Globus pallidus (tissue), 1 donor: ENCODE measurements at places on chromosomes 4 and X.

DNA sequence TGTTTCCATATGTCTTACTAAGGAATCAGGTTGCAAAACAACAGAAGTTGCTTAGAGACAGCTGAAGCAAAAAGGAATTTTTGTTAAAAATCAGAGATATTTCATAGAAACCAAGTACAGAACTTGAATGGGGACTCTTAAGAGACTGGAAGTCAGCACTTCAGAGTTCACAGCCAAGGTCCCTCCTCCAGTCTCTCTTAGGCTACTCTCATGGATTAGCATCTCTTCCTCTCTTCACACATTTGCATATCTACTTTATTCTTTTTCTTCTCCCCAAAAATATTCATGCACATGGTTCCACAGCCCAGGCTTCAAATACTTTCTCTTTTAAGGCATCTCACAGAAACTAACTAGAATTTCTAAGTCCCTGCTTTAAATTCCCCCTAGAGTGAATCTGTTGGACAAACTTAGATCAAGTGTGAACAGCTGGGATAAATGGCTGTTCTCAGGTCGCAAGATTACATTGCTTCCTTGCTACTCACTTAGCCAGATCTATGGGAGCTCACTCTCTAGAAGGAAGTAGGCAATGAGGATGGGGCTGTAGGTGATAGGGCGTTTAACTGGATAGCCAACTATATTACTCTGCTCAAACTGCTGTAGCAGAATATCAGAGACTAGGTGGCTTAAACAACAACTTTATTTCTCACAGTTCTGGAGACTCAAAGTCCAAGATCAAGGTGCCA is 73.7 kb upstream of the GALNT7 start:
- no peak for DNase-seq

DNA sequence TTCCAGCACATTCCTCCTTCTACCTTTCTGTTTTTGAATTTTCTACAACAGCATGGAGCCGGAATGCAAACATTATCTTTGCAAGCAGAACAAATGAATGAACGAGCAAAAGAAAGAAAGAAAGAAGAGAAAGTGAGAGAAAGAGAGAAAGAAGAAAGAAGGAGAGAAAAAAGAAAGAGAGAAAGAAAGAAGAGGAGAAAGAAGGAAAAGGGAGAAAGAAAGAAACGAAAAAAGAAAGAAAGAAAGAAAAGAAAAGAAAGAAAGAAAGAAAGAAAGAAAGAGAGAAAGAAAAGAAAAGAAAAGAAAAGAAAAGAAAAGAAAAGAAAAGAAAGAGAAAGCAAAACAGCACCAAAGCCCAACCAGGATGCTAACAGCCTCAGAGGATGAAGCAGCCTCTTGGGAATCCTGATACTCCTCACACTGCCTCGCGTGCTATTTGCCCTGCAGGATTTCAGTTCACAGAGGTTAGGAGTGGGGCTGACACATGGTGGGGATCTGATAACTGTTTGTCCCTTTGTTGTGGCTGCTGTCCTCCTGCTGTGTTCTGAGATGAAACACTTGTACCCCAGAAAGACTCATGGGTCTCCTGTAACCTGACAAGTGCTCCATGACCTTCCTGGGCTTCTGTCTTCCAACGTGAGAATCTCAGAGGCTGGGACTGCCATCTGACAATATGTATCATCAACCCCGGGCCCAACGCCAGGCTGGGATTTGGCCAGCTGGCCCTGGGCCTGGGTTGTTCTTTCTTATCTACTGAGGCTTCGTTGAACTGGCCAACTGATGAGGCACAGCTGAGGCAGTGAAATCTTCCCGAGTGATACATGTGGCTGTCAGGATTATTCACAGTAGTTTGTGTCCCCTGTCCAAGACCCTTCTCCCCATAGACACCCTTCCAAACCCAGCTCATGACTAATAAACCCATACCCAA is 61.0 kb downstream of the SEPSECS start:
- no peak for DNase-seq

- no peak for DNase-seq
Measured at GRCh38 chr4:58749206-58749605, 1639.0 kb upstream of the IGFBP7 start.

- DNase-seq: peak; percentile 38
Measured at GRCh38 chrX:1124531-1124930, 87.9 kb downstream of the CRLF2 start.

GRCh38 chr4:143654571-143654970 is 45.9 kb downstream of the FREM3 start:
- no peak for DNase-seq

DNA sequence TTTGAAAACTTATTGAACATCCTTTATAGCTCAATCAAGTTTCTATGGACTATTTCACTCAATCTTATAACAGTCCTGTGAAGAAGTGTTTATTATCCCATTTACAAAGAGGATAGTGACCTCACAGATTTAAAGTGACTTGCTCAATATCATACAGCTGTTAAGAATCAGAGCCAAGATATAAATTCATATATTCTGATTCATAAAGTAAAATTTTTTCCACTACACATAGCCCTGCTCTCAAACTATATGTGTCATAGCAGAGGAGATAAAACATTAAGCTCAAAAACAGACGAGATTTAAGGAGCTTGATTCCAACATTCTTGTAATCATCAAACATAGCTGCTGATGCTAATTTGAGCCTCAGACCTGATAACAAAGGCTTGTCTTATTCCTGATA is 226.8 kb downstream of the CAMK2D start:
- no peak for DNase-seq

GRCh38 chr4:103032574-103032973 is 13.1 kb upstream of the SLC9B1 start:
- DNase-seq: no peak

- no peak for DNase-seq
Measured at GRCh38 chr4:153248641-153249198, 44.5 kb downstream of the TRIM2 start.

- DNase-seq: no peak
Measured at GRCh38 chr4:7075962-7076695, 8.3 kb upstream of the GRPEL1 start.

- DNase-seq: peak; percentile 64
Measured at GRCh38 chrX:16671005-16671404, 21.0 kb downstream of the S100G start.

GRCh38 chr4:28754376-28754775 is 1893.7 kb downstream of the STIM2 start:
- DNase-seq: no peak

GRCh38 chr4:1199556-1200331 is 27.4 kb upstream of the SPON2 start:
- no peak for DNase-seq

DNA sequence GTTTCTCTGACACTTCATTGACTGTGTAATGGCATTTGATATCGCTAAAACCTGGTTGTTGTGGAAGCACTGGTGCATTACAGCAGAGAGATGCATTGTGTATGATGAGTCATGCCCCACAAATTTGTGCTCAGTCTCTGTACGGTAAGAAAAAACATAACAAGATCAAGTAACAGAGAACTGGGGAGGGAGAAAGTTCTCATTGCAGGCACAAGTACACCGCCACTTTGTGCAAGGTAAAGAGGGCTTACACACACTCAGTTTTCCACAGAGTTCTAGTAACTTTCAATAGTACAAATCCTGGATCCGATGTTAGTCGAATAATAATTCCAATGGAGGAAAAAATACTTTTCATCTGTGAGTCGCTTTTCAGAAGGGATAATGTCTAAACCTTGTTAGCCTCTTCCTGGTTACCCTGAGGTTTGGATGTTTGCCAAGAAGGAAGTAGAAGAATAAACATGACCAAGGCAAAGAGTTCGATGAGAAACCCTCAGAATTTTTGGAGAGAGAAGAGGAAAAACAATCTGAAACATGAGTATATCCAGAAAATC is 512.5 kb upstream of the SLIT2 start:
- no peak for DNase-seq

- DNase-seq: no peak
Measured at GRCh38 chrX:111743316-111743715, 62.3 kb downstream of the ALG13 start.

DNA sequence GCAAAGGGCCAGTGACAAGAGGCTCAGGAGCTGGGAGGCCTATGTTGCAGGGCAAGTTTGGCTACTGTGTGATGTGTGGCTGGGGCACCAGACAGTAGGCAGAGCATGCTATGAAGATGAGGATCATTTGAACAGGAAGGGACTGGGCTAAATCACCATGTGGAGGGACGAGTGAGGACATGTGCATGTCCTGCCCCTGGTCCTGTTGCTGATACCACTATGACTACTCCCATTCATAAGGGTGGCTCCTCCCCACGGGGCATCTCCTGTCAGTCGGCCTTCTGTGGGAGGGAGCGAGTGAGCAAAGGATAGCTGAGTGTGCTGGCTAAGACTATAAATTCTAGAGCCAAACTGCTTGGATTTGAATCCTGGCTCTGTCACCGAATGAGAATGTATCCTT is 139.2 kb downstream of the TMEM164 start:
- DNase-seq: no peak

DNA sequence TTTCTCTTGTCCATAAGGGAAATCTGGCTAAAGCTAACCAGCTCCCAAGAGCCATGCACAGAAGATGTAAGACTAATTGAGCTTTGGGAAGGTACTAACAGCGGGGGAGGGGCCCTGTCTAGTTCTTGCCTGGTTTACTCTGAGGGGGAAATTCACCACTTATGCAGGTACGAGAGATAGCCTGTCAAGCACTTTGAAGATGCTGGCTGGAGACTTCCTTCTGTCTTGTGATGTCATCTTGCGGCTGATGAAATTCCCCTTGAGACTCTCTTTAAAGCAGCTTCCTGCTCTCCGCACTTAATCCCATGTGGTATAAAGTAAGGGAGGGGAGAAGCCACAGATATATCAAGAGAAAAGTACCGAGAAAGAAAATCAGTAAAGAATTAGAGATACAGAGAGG is 345.3 kb downstream of the MAPK10 start:
- DNase-seq: no peak

DNA sequence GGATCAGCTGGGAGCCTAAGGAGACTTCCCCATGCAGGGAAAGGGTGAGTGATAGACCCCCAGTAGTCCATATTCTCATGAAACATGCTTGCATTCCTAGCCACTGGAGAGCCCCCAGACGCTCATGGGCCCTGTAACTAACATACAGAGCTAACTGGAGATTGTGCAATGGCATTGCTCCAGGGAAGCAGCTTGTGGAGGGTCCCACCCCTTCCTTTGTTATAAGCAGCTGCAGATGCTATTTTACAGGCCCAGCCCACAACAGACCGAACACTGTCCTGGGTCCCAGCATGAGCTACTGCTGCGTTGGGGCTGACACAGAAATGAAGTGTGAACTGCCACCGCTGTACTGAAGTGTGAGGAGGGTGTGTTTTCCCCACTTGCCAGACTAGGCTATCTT is 1465.7 kb upstream of the DIAPH2 start:
- no peak for DNase-seq

GRCh38 chr4:2911868-2912267 is 51.3 kb downstream of the NOP14 start:
- DNase-seq: no peak

DNA sequence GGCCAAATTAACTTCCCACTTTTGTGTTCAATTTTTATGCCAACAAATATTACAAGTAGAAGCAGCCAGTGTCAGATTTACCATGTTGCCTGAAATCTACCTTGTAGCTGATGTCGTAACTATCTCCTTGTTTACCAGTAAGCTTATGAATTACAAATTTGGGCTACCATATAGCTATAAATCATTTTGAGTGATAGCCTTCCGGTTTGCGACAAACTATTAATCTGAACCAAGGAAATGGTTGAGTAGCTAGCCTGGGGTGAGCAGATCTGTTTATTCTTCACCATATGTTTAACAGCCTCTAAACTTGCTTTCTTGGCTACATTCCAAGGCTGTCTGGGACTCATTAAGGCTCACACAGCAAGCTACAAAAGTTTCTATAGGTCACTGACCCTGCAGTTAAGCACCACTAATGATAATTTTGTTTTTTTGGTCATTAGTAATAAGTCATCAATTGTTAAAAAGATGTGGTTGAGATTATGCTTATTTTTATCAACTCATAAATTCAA is 218.7 kb upstream of the SPOCK3 start:
- DNase-seq: no peak

DNA sequence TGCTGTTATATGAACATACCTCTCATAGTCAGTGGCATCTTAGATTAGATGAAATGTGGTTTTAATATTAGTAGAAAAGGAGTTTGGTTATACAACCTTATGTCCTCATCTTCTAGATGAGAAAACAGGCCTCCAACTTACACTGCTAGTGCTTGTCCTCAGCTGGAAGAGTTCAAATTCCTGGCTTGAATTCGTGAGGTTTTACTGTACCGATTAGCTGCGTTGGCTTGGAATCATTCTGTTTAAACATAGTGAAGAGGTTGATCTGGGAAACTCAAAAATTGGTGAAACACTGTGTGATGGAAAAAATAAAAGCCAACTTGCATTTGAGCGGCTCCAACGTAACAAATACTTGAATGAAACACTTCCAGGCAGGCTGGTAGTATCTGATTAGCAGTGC is 81.0 kb downstream of the LNX1 start:
- DNase-seq: no peak

DNA sequence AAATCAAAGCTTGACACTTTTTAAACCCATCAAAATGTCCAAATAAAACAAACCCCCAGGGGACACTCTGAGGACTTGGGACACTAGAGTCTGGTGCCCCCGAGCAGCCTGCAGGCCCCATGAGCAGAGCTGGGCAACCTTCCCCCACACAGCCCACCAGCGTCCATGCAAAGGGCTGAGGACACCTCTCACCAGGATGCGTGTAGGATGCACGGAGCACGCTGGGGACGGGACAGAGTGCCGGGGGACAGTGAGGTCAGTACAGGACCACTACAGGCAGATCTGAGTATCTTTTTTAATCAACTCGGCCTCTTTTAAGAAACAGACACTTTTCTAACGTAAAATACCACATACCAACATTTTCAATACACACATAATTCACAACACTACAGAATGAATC is 6.9 kb downstream of the GAK start:
- DNase-seq: no peak

GRCh38 chrX:68912113-68912512 is 83.3 kb downstream of the EFNB1 start:
- no peak for DNase-seq

GRCh38 chr4:10643600-10644425 is 40.8 kb downstream of the CLNK start:
- no peak for DNase-seq

DNA sequence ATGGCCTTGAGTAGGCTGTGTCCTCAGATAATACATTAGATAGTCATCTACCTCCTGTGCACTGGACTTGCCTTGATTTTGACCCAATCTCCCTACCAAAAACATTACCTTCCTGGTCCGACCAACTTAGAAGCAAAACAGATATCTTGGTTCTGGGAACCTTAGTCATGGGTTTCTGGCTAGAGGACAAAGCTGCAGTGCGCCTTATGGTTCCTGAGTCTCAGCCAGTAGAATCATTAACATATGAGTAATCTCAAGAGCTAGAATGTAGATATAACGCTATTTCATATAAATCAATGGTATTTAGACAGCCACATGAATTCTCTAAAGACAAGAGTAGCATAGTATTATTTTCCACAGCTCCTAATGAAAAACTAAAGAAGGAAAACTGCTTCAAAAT is 83.1 kb downstream of the GRIA3 start:
- DNase-seq: no peak

- DNase-seq: no peak
Measured at GRCh38 chrX:28542791-28543190, 44.5 kb upstream of the IL1RAPL1 start.

GRCh38 chrX:129654652-129655546 is at the start of gene APLN:
TSS of gene APLN (minus strand) at chrX:129654956. CDS start at chrX:129654630, 326 bp downstream.
- no peak for DNase-seq

- DNase-seq: peak; percentile 32
Measured at GRCh38 chr4:174764105-174764729, 64.8 kb downstream of the GLRA3 start.
